ENCODE measurements at places on chromosomes 7 and 10.

DNA sequence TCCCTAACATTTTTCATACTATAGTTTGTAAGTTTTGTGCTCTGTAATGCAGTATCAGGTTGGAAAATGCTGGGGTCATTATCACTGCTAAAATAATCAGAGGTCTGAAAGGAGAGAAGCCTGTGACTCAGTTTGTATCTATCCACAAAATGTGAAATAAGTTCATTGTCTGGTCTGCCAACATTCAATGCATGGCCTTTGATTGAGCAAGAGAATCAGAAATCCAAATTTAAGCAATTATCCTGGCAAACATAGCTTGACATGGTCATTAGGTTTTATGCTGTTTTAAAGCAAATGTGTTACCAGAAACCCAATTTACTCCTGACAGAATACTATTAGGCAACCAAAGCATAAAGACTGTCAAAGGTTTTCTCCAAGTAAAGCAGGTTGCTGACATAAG, 709.7 kb upstream of the SEMA3D start:
- no peak for DNase-seq

DNA sequence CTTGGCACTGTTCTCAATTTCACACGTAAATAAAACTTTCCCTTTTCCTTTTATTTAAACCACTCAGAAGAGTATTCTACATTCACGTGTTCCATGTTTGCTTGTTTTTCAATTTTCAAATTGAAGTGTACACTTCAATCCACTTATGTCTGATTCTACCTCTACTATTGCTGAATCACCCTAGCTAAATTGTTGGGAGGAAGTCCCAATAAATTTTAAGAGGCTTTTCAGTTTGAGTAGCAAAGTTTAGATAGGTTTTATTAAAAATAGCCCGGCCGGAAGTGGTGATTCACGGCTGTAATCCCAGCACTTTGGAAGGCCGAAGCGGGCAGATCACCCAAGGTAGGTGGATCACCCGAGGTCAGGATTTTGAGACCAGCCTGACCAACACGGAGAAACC, 1414.7 kb upstream of the CELF2 start:
- no peak for DNase-seq

GRCh38 chr10:8245131-8245813, 190.8 kb downstream of the GATA3 start:
- DNase-seq = no peak

GRCh38 chr7:70540641-70541040, 591.3 kb upstream of the GALNT17 start:
- no peak for DNase-seq
